ENCODE measurements at places on chromosomes 4 and X. TPM values are rescaled to one million over a fixed set of nuclear protein-coding genes. Genes with fewer than 3 reads are reported as not detected.

The POF1B gene
- total RNA-seq: 2.5 TPM

The GAB3 gene
- 17.4 TPM for total RNA-seq

GRCh38 chr4:76546759-76547742, 112.0 kb downstream of the SHROOM3 start:
- peak; percentile 50 for DNase-seq
- peaks cover 10% of the 10 kb centered on the region for H3K4me1 ChIP-seq
- no peaks in the 10 kb centered on the region for H3K27me3 ChIP-seq
- no peak overlapping the region for H3K4me3 ChIP-seq
- no peaks in the 10 kb centered on the region for H3K36me3 ChIP-seq

- H3K27me3 ChIP-seq: no peaks in the 10 kb centered on the region
- no peak overlapping the region for H3K27ac ChIP-seq
- H3K36me3 ChIP-seq: no peaks in the 10 kb centered on the region
- H3K4me3 ChIP-seq: no peak overlapping the region
- no peaks in the 10 kb centered on the region for H3K4me1 ChIP-seq
Observed at GRCh38 chrX:31353095-31353494, 281.3 kb upstream of the FTHL17 start.

- H3K36me3 ChIP-seq: no peaks in the 10 kb centered on the region
- H3K4me3 ChIP-seq: peak overlapping the region; percentile 55
Observed at GRCh38 chrX:73215246-73215645, 595 bp upstream of the NAP1L2 start.

- no peaks in the 10 kb centered on the region for H3K4me1 ChIP-seq
- H3K4me3 ChIP-seq: no peak overlapping the region
- no peak for DNase-seq
- H3K27ac ChIP-seq: no peak overlapping the region
Observed at GRCh38 chr4:127209580-127210095, 423.1 kb upstream of the INTU start.

- H3K4me3 ChIP-seq: no peak overlapping the region
- no peak overlapping the region for H3K27ac ChIP-seq
- no peaks in the 10 kb centered on the region for H3K36me3 ChIP-seq
- DNase-seq: no peak
- no peaks in the 10 kb centered on the region for H3K27me3 ChIP-seq
- no peaks in the 10 kb centered on the region for H3K4me1 ChIP-seq
Observed at GRCh38 chrX:119738742-119739141, 19.6 kb upstream of the SOWAHD start.

The HSFX2 gene
- total RNA-seq: not detected

GRCh38 chr4:145279122-145279960, 99.0 kb upstream of the OTUD4 start:
- no peaks in the 10 kb centered on the region for H3K36me3 ChIP-seq
- no peak for DNase-seq
- H3K4me1 ChIP-seq: no peaks in the 10 kb centered on the region
- H3K4me3 ChIP-seq: no peak overlapping the region
- no peak overlapping the region for H3K27ac ChIP-seq
- H3K27me3 ChIP-seq: no peaks in the 10 kb centered on the region

GRCh38 chr4:138935-139334, 14.6 kb downstream of the ZNF718 start:
- H3K4me3 ChIP-seq: no peak overlapping the region
- H3K27me3 ChIP-seq: no peaks in the 10 kb centered on the region
- H3K36me3 ChIP-seq: peaks cover 42% of the 10 kb centered on the region

- DNase-seq: no peak
- H3K36me3 ChIP-seq: no peaks in the 10 kb centered on the region
- peaks cover 18% of the 10 kb centered on the region for H3K4me1 ChIP-seq
- no peaks in the 10 kb centered on the region for H3K27me3 ChIP-seq
- H3K27ac ChIP-seq: no peak overlapping the region
Observed at GRCh38 chr4:150176547-150176946, 98.3 kb downstream of the DCLK2 start.

DNA sequence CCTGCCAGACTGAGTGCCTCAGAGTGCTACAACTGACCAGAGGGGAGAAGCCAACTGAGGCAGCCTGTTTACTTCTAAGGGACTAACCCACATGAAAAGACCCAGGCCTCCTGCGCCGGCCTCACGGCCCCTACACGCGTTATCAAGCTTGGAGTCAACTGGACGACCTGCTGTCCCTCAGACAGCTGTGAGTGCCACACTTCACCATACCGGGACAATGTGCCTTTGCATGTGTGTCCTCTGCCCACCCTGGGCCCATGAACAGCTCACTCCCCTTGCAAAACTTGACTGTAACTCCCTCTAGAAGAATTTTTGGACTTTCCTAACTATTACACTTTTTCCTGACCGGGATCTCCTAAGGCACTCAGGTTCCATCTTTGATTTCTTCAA, 1.8 kb downstream of the NOP14 start:
- peaks cover 41% of the 10 kb centered on the region for H3K4me1 ChIP-seq
- DNase-seq: no peak
- H3K27ac ChIP-seq: no peak overlapping the region
- peaks cover 22% of the 10 kb centered on the region for H3K36me3 ChIP-seq
- peak overlapping the region; percentile 72 for H3K4me3 ChIP-seq
- H3K27me3 ChIP-seq: no peaks in the 10 kb centered on the region

GRCh38 chr4:152708361-152708760, 28.6 kb upstream of the TMEM154 start:
- no peak overlapping the region for H3K4me3 ChIP-seq

The USP26 gene
- total RNA-seq: not detected

GRCh38 chrX:56268888-56269287, 36.7 kb downstream of the KLF8 start:
- H3K36me3 ChIP-seq: peaks cover 27% of the 10 kb centered on the region
- no peak for DNase-seq
- no peak overlapping the region for H3K27ac ChIP-seq
- no peaks in the 10 kb centered on the region for H3K27me3 ChIP-seq

- H3K4me3 ChIP-seq: no peak overlapping the region
- no peaks in the 10 kb centered on the region for H3K4me1 ChIP-seq
- no peak for DNase-seq
Observed at GRCh38 chrX:116236666-116237065, 66.1 kb downstream of the AGTR2 start.

DNA sequence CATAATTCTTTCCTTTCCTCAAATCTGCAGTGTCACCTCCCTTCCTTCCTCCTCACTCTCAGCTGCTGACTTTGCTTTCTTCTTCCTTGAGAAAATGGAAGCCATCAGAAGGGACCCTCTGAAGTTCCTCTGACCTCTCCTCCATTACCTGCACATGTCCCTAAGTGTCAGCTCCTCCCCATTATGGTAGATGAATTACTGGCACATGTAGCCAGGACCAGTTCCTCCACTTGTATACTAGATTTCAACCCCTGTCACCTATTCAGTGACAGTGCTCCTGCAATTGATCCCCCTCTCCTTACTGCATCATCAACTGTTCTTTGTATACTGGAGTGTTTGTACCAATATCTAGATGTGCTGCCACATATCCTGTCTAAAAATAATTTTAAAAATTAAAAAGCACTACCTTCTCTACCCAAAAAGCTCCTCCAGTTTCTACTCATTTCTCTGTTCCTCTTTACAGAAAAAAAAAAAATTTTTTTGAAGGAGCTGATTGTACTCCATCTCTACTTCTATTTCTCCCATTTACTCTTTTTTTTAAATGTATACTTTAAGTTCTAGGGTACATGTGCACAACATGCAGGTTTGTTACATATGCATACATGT, 78.6 kb downstream of the CLCN5 start:
- H3K27ac ChIP-seq: no peak overlapping the region
- DNase-seq: no peak
- H3K4me3 ChIP-seq: no peak overlapping the region
- H3K36me3 ChIP-seq: no peaks in the 10 kb centered on the region
- H3K27me3 ChIP-seq: no peaks in the 10 kb centered on the region

DNA sequence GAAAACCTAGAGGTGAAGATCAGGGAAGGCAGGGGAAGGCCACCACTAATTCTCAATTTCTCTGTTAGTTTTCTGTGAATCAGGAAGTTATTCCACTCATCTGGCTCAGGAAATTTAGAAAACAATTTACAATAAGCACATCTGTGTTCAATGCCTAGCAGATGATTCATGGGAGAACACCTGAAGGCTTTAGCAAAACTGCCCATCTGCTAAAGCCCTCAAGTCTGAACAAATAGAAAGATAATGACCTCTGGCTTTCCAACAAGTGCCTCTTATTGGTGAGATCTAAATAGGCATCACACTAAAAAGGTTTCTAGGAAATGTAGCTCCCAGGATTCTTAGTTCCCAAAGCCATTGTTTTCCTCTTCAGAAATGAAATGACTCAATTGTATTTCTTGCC, 122.1 kb upstream of the GNPDA2 start:
- H3K27me3 ChIP-seq: no peaks in the 10 kb centered on the region
- DNase-seq: no peak
- no peak overlapping the region for H3K4me3 ChIP-seq
- no peaks in the 10 kb centered on the region for H3K4me1 ChIP-seq
- H3K27ac ChIP-seq: no peak overlapping the region
- H3K36me3 ChIP-seq: no peaks in the 10 kb centered on the region

DNA sequence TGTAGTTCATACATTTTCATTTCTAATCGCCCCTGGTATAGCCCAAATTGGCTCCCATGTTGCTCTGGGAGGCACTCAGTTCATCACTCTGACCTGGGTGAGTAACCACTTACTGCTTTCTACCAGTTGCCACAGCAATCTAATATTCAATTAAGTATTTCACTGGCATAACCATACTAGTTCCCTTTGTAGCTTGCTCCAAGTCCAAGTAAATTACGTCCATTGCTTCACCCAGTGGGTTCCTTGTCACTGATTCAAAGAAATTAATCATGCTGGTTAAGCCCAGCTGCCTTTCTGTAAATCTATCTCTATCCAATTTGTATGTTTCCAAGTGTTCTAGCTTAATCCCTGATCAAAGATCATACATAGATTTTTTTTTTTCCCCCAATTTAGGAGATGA, 92.0 kb upstream of the CBR4 start:
- peaks cover 15% of the 10 kb centered on the region for H3K4me1 ChIP-seq
- DNase-seq: no peak
- H3K4me3 ChIP-seq: no peak overlapping the region
- no peak overlapping the region for H3K27ac ChIP-seq
- no peaks in the 10 kb centered on the region for H3K27me3 ChIP-seq

- no peak for DNase-seq
- no peaks in the 10 kb centered on the region for H3K36me3 ChIP-seq
- no peaks in the 10 kb centered on the region for H3K27me3 ChIP-seq
- no peak overlapping the region for H3K27ac ChIP-seq
- H3K4me1 ChIP-seq: no peaks in the 10 kb centered on the region
Observed at GRCh38 chr4:68963374-68963773, 11.8 kb upstream of the UGT2A3 start.

DNA sequence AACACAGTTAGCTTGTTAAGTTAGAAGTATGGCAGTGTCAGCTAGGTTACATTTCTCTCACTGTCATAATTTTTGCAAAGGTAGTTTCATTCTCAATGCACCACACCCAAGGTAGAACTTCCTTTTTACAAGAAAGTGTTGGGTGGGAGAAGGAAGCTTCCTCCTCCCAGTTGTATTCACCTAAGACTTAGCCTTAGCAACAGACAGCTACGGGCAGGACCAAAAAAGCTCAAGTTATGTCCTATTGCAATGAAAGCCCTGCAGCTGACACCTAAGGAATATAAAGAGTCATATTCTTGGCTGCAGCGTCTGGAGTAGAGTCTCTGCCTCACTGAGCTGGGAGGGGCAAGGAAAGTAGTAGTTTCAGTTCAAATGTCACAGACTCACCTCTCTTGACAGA, 25.1 kb upstream of the PRDM8 start:
- H3K27me3 ChIP-seq: no peaks in the 10 kb centered on the region
- DNase-seq: no peak
- no peak overlapping the region for H3K27ac ChIP-seq
- no peaks in the 10 kb centered on the region for H3K4me1 ChIP-seq
- H3K4me3 ChIP-seq: no peak overlapping the region

DNA sequence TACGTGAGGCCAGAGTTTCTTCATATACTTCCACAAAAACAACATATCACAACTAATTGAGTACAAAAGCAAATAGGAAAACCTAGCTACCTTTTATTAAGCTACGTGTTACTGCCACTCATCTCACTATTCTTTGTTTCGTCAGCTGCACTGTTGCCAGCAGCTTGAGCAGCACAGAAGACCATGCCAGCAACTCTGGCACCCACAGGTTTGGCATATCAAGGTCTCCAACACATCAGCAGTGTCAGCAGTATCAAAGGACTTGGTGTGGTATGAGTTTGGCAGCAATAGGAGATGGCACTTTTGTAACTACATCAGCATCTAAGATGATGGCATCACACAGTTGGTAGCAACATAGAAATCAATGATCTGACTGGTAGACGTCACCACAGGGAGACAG, 30.7 kb downstream of the CDKL2 start:
- H3K36me3 ChIP-seq: no peaks in the 10 kb centered on the region
- H3K4me1 ChIP-seq: no peaks in the 10 kb centered on the region
- no peak overlapping the region for H3K27ac ChIP-seq

DNA sequence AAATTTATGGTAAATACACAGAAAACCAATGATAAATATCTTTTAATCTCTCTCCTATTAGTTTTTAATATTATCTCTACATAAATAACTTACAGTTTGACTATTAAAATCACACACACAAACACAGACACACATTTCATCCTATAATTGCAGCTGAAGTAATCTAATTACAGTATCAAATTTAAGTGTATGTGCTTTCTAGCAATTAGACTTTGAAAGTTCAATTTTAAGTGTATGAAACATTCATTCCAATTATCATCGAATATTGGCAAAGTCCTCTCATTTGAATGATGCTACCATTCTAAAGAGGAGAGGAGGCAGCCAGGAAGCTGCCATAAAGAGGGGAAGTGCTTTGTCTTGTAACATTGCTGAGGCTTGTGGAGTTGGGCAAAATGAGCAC, 221.2 kb upstream of the PABPC4L start:
- H3K4me1 ChIP-seq: no peaks in the 10 kb centered on the region
- no peaks in the 10 kb centered on the region for H3K27me3 ChIP-seq
- no peak overlapping the region for H3K27ac ChIP-seq
- DNase-seq: no peak
- H3K36me3 ChIP-seq: no peaks in the 10 kb centered on the region

The SAGE1 gene
- not detected for total RNA-seq

GRCh38 chr4:143225167-143225566, 40.5 kb downstream of the USP38 start:
- H3K27ac ChIP-seq: no peak overlapping the region
- H3K4me1 ChIP-seq: peaks cover 6% of the 10 kb centered on the region
- no peaks in the 10 kb centered on the region for H3K27me3 ChIP-seq
- no peak overlapping the region for H3K4me3 ChIP-seq

All from lower lobe of right lung (tissue), 2 donors.